ENCODE measurements at places on chromosomes 12 and 14. TPM values are rescaled to one million over a fixed set of nuclear protein-coding genes. Genes with fewer than 3 reads are reported as not detected.

GRCh38 chr14:51682411-51682810 lies 30.7 kb downstream of the FRMD6 start:
- H3K27ac ChIP-seq, result no peak overlapping the region
- H3K27me3 ChIP-seq, result no peaks in the 10 kb centered on the region
- H3K4me1 ChIP-seq, result peaks cover 45% of the 10 kb centered on the region

DNA sequence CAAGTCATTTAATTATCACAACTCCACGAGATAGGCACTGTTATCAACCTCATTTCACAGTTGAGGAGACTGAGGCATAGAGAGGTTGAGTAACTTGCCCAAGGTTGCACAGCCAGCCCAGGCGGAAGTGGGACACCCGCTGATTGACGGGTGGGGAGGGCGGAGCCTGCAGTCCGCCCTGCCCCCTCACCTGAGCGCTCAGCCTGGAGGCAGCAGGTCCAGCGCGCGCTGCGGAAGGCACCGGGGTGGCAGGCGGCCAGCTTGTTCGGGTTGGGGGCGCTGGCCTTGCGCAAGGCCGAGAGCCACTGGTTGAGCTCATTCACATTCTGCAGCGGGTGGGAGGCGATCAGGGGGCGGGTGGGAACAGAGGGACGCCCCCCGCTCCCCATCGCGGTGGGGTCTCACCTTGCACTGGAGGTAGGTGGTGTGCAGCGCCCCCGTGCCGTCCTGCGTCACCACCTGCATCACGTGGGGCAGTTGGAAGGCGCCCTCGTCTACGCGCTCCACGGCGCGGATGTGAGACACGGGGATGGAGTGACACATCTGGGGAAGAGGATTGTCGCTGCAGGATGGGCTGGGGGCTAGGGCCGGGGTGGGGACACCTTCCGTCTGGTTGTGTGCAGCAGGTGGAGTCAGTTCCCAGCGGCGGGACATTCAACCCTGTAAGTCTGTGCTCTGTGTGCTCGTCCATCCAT lies 31.7 kb downstream of the RASAL1 start:
- no peak for DNase-seq
- H3K4me3 ChIP-seq, result no peak overlapping the region
- H3K4me1 ChIP-seq, result peaks cover 6% of the 10 kb centered on the region
- H3K27ac ChIP-seq, result no peak overlapping the region
- peaks cover 61% of the 10 kb centered on the region for H3K27me3 ChIP-seq
- no peaks in the 10 kb centered on the region for H3K36me3 ChIP-seq

ARHGEF25 gene
- total RNA-seq, result 133 TPM

CLEC4D gene
- total RNA-seq, result not detected

GEMIN2 gene
- total RNA-seq, result 16.2 TPM

OR4M1 gene
- total RNA-seq, result not detected

FOXG1 gene
- 0.66 TPM for total RNA-seq

GLT1D1 gene
- total RNA-seq, result under 0.01 TPM
